ENCODE measurements at places on chromosomes 12 and 14.

DNA sequence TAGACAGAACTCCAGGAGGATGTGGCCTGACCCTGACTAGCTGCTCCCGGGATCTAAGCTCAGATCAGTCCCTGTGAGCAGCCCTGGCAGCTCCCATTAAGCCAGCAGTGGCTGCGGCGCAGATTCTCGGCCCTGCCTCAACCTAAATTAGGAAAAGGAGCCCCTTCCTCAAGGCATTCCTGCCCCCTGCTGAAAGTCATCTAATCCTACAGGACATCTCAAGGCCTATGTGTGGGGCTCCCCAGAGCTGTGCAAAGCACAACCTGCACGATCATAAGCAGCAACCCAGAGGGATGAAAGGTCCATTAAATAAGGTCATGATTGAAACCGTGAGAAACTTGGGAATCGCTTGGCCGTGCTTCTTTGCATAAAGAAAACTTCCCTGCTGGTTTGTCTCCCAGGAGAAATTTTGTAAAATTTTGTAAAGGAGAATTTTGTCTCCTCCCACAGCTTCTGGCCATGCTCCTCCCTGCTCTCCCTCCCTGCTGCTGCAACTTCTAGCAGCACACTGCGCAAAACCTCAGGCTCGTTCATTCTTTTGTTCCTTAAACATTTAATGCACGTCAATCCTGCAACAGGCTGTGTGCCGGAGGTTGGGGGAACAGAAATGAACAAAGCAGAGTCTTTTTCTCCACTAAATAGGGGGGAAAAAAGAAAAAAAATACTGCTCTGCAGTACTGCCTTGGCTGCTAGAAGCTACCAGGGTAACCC, 96.6 kb upstream of the SLC35F4 start:
- DNase-seq: no peak

DNA sequence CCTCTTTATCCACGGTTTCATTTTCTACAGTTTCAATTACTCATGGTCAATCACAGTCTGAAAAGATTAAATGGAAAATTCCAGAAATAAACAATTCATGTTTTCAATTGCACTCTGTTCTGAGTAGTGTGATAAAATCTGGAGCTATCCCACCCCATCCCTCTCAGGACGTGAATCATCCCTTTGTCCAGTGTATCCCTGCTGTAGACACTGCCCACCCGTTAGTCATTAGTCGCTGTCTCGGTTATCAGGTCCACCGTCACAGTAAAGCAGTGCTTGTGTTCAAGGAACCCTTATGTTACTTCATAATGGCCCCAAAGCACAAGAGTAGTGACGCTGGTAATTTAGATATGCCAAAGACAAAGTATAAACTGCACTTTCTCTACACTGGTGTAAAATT, 141.0 kb upstream of the LMNTD1 start:
- no peak for DNase-seq

DNA sequence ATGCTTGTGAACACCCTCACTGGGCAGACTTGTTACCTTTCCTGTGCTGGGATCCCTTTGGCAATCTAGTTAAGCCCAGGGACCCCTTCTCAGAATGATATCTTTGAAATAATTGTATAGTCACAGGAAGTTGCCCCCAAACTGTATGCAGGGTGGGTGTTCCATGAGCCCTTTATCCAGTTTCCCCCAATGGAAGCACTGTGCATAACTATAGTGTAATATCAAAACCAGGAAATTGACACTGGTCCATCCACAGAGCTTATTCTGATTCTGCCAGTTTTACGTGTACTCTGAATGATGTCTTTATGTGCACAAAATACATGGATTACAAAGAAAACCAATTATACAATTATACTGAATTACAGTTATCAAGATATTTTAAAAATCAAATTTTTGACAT, 24.2 kb downstream of the NGB start:
- no peak for DNase-seq

- DNase-seq: no peak
These were observed 19.9 kb downstream of the SH2B3 start for GRCh38 chr12:111425655-111426054.

- no peak for DNase-seq
These were observed 94.3 kb upstream of the PDE3A start for GRCh38 chr12:20274008-20274407.

All from activated CD4-positive, alpha-beta T cell treated with anti-CD3 and anti-CD28 coated beads for 48 hours (primary cell).